ENCODE measurements at places on chromosomes 13 and 19.

GRCh38 chr13:58682616-58683015, 1051.1 kb downstream of the PCDH17 start:
- no peak for DNase-seq

DNA sequence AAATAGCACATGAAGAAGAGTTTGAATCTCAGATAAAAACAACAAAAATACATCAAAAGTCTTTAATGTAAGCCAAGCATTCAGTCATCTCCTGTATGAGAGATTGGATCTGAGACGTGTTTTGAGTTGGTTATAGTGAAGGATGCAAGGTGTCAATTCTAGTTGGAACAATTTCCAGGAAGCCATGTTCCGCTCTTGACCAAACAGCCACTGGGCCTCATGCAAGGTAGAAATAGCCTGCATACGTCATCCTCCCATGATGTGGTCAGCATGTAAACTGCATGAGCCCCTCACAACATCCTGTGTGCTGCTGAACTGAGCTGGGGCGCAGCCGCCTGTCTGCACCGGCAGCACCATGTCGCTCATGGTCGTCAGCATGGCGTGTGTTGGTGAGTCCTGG, at the start of gene KIR3DL3:
Gene KIR3DL3, plus strand, starts transcription at position 301 of the 400 bp plus-strand sequence. Its CDS starts 55 bp downstream, at position 356.
- DNase-seq, result no peak

- no peak for DNase-seq
Observed at GRCh38 chr13:75415694-75416093, 66.3 kb downstream of the TBC1D4 start.

DNA sequence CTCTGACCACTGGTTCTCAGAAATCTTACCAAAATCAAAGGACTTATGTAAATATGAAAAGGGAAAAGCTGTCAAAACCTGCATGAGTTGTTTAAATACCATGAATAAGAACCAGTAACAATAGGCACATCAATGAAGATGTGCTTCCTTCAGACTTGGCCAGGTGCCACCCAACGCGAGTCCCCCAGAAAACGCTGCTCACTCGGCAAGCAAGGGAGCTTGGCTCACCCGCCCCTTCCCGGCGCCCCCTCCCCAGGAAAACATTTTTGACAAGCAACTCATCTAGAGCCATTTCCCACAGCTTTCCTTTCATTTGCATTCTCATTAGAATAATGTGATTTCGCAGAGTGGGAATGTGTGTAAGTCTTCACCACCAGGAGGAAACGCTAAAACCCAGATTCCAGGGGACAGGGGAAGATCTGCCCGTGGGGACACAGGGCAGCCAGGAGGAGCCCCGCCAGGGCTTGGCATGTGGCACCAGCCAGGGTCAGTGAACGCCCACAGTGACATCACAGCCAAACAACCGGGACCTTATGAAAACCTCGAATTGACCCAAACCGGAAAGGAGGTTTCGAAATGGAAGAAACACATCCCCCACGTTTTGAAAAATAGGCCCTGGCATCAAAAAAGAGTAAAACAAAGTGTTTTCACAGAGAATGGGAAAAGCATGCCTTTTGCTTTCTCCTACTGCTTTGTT, 366.2 kb upstream of the TSHZ3 start:
- DNase-seq, result no peak

- no peak for DNase-seq
Observed at GRCh38 chr13:73943965-73944233, 190.3 kb downstream of the KLF12 start.

- no peak for DNase-seq
Observed at GRCh38 chr13:23724196-23724970, 154.2 kb downstream of the TNFRSF19 start.

DNA sequence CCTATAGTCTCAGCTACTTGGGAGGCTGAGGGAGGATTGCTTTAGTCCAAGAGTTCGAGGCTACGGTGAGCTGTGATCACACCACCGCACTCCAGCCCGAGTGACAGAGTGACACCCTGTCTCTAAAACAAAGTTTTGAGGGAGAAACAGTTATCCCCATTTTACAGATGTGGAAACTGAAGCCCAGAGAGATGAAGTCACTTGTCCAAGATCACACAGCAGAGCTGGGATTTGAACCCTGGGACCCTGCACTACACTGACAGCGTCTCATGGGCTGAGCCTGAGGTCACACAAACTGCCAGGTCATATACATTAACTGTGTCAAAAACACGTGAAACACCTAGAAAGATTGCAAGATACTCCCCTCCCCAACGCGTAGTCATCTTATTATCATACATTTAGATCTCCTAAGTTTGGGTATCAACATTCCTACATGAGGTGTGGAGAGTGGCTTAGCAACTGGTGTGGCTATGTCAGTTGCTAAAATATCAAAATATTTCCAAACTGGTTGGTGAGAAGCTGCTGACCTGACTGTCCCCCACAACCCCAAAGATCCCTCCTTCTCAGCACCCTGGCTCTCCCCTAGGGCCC, 8.2 kb downstream of the FCGBP start:
- DNase-seq, result no peak

GRCh38 chr19:35320065-35320713, 8.8 kb upstream of the CD22 start:
- no peak for DNase-seq

DNA sequence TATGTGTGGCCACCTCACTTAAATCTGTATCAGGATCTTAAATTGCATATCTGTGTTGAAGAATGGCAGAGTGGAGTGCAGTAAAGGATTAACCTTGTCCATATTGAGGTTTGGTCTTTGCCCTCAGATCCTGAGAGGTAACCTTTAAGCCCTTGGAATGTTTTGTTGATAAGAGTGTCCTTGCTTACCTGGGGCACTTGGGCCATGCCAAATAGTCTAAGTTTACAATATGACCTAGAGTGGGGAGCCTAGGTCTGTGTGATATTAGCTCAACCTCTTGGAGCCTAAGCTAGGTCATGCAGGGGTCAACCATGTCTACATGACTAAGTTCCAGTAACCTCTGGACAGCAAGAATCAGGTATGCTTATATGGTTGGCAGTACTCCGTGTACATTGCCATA, 792.5 kb downstream of the DIAPH3 start:
- no peak for DNase-seq

GRCh38 chr13:111943229-111943795, 123.6 kb upstream of the SOX1 start:
- no peak for DNase-seq

GRCh38 chr19:27709496-27709895, 1503.5 kb downstream of the UQCRFS1 start:
- no peak for DNase-seq

DNA sequence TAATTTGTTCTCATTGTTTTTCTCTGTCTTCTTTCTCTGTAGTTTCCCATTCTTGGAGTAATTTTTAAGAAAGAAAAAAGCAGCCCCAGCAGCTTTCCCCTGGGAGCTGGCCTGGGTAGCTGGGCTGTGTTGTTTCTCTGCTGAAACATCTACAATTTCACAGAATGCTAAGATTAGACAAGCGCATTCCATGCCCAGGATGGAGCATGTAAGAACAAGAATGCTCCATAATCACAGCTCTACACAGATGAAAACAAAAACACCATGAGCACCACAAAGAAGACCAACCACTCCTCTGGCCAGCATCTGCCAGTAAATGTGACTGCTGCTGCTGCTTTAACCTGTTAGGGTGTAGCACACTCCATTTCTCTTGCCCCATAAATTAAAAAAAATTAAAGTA, 239.2 kb upstream of the SLITRK1 start:
- DNase-seq, result no peak

GRCh38 chr13:69654392-69654791, 453.2 kb upstream of the ATXN8OS start:
- no peak for DNase-seq

- no peak for DNase-seq
Observed at GRCh38 chr19:16244091-16244490, 46.4 kb downstream of the AP1M1 start.
